ENCODE measurements at places on chromosomes 16 and 17.

DNA sequence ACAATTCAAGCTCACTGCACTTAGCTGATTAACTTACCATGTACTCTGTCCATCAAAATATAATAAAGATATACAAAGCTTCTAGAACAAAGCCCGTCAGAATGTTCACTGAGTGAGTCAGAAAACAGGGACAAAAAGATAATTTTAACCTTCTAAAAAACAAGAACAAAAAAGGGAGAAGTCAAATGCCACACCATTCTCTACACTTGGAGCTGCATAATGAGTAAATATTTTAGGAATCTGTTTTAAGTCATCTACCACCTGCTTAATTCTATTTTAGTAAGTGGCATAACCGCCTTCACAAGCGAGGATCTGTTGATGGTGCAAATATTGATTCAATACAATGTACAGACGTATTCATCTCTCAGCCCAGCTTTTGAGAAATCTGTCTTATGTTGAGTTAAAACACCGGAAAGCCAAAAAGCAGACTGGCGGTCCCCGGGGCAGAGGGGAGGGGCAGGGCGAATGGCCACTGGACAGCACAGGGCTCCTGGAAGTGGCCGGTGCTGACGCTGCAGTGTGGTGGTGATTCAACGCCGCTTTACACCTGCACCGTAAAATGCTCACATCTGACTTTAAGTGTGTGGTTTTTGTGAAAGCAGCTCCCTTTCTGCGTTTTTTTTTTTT, 20.1 kb downstream of the RAB40B start:
- peak; percentile 83 for DNase-seq

DNA sequence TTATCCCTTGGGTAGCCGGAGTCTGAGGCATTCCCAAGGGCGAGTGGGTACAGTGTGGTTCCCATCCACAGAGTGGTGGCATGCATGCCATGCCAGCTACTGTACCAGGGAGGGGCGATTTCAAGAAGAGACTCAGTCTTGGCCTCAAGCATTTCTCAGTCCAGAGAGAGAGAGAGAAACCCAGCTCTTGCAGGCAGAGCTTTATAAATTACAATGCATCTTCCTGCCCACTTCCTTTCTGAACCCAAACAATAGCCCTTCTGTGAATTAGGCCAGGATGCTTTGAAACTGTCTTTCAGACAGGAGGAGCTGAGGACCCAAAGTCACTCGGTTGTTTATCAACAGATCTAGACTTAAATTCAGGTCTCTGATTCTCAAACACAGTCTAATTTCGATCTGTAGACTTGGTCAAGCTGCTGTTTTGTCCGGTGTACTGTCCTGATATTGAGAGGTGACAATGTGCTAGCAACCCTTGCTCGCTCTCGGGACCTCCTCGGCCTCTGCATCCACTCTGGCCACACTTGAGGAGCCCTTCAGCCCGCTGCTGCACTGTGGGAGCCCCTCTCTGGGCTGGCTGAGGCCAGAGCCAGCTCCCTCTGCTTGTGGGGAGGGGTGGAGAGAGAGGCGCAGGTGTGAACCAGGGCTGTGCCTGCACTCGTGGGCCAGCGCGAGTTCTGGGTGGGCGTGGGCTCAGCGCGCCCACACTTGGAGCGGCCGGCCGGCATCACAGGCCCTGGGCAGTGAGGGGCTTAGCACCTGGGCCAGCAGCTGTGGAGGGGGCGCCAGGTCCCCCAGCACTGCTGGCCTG, 408.0 kb downstream of the UTP18 start:
- no peak for DNase-seq

GRCh38 chr17:50168319-50168718, 2.5 kb downstream of the SGCA start:
- DNase-seq, result no peak

DNA sequence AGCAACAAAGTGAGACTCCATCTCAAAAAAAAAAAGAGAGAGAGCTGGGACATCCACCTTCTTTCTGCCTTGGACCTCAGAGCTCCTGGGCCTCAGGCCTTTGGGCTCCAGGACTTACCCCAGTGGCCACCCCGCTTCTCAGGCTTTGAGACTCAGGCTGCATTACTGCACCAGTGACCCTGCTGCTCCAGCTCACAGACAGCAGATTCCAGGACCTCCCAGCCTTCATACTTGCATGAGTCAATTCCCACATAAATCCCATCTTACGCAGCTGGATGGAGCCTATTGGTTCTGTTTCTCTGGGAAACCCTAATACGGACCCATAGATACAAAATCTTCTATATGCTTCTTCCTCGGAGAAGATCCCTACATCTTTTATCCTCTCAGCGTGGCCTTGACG, 2.1 kb upstream of the CEP295NL start:
- DNase-seq, result no peak

DNA sequence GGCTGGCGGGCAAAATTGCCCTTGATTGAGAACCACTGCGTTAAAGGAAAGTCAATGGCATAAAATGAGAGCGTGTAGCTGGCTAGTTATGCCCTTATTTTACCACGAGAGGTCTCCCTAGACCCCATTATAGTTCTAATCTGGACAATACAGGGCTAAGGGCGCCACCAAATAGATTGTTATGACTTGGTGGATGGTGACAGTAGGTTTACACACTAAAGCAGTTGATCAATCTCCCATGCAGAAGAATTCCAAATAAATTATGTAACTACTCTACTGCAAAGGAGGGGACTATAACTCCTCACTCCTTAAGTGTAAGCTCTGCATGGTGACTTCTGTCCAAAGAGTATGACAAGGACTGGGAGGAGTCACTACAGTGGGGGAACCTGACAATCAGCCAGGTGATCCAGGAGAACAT, 20.4 kb upstream of the YPEL2 start:
- peak; percentile 77 for DNase-seq

DNA sequence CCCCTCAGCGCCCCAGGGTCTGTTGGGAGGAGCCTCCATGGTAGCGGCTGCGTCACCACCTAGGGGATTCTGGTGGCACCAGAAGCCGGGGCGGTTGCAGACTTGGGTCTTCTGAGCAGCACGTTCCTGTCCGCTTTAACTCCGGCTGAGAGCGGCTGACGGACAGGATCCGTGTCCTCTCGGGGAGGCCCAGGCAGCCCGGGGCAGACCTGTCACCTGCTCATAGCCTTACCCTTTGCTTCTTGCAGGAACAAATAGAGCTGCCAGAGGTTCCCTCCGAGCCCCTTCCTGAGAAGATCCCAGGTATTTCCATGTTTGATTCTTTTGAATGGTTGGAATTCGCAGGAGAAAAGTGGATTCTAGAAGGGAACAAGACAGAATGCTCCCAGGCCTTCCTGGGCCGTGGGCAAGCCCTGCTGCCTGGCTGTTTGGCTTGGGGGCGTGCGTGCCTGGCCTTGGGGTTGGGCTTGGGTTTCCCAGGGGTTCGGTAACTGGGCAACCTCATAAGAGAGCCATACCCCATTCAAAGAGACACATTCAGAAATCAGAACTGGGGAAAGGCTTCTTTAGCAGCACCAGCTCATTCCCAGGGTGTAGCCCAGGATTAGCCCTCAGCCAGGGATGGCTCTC, 6.6 kb downstream of the CHMP6 start:
- no peak for DNase-seq

DNA sequence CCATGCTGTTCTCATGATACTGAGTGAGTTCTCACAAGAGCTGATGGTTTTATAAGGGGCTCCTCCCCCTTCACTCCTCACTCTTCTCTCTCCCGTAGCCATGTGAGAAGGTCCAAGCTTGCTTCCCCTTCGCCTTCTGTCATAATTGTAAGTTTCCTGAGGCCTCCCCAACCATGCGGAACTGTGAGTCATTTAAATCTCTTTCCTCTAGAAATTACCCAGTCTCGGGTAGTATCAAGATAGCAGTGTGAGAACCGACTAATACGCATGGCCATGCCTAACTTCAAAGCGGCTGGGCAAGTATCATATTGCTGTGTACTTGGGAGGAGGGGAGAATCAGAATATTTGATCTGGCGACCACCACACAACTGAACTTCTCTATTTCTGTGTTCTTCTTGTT, 88.3 kb downstream of the PRKCB start:
- no peak for DNase-seq

GRCh38 chr17:13920413-13920812, 148.9 kb upstream of the COX10 start:
- DNase-seq, result no peak

GRCh38 chr17:30092886-30093285, 23.7 kb upstream of the NSRP1 start:
- DNase-seq, result no peak

- no peak for DNase-seq
Observed at GRCh38 chr17:34781571-34782108, 179.6 kb downstream of the CCT6B start.

- DNase-seq, result no peak
Observed at GRCh38 chr16:56615353-56615752, 7.0 kb downstream of the MT2A start.

DNA sequence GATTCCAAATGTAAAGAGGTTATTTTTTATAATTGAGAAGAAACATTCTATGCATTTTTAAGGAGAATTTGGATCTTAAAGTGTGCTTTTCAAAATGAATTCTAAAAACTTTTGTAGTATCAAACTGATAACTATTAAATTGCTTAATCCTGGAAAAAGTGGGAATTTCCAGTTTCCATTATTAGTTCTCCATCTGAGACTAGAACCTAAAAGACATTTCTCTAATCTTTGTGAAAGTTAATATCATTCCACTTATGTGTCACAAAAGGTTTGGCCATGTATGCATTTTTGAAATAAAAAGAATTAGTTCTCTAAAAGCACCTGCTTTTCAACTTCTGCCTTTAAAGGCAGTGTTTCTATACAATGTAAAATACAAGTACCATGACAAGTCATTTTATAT, 155.0 kb downstream of the BCAS3 start:
- DNase-seq, result no peak

DNA sequence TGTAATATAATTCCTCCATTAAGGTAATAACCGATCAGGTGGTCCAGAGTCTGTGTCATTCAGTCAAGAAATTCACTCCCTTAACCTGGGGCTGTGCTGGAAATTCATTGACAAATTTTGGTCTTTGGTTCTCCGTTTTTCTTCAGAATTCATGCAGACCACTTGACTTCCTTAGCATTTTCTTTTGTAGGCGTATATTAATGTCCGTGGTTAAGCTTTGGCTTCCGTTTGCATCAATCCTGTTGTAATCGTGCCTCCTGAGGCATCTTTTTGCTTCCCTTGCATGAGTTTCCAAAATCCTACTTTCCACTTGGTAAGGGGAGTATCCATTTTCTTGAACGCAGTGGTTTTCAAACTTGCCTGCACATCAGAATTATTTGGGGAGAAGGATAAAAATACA, 9.0 kb downstream of the LRRC37B start:
- no peak for DNase-seq

DNA sequence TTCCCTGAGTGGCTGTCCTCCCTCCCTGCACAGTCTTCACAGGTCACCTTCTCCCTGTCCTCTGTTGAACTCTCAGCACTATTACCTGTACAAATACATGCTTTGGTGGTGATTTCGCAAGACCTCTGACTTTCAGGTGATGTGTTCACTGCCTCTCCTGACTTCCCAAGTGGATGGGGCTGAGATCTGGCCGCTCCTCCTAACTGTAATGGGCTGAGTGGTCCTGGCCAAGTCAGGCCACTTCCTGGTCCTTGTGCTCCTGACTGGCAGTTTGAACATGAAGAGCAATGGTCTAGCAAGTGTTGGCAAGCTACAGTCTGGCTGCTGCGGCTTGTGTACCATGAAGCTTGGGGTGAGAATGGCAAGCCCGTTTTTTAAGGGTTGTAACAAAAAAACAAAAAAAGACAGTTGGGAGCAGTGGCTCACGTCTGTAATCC, 11.7 kb upstream of the TMED6 start:
- DNase-seq, result no peak

DNA sequence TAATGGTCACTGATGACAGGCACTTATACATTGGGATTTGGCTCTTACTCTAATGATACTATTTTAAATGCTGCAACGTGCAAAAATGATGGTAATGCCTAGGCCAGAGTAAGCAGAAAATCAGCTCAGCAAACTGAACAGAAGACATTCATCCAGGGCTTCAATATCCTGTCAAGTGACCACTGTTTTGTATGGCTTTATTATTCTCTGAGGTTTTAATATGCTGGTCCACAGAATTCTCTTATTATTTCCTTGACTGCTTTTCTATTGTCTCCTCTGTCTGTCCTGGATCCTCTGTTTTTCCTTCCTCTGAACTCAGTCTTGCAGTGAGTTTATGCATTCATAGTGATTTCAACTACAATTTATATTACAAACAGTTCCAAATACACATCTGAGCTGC, 90.8 kb upstream of the PMFBP1 start:
- DNase-seq, result no peak

GRCh38 chr16:73037331-73037745, 10.6 kb downstream of the ZFHX3 start:
- peak; percentile 59 for DNase-seq

DNA sequence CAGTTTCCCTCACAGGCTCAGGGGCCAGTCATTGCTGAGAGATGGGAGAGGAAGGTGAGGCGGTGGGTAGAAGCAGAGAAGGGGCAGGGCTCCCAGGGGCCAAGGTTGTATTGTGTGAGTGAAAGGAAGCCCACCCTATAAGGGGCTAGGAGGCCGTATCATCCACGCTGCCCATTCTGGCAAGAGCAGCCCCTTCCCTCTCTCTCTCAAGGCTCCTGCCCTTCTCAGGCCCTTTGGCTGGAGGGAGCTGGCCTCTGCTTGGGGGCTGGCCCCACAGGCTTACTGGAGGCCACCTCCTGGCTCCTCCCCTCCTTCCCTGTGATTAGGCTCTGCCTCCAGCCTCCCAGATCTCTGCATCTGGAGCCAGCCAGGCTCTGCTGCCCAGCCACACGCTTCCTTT, 7.6 kb downstream of the TBKBP1 start:
- DNase-seq, result no peak

GRCh38 chr17:2705263-2705662, 6.3 kb downstream of the CLUH start:
- DNase-seq, result no peak

GRCh38 chr16:74575175-74575806, 31.6 kb downstream of the GLG1 start:
- DNase-seq, result no peak

GRCh38 chr17:42309986-42310786, 21.9 kb downstream of the STAT5A start:
- DNase-seq, result no peak

GRCh38 chr16:74020095-74020670, 276.4 kb upstream of the PSMD7 start:
- DNase-seq, result no peak

- no peak for DNase-seq
Observed at GRCh38 chr17:37706446-37706845, 38.4 kb downstream of the HNF1B start.

DNA sequence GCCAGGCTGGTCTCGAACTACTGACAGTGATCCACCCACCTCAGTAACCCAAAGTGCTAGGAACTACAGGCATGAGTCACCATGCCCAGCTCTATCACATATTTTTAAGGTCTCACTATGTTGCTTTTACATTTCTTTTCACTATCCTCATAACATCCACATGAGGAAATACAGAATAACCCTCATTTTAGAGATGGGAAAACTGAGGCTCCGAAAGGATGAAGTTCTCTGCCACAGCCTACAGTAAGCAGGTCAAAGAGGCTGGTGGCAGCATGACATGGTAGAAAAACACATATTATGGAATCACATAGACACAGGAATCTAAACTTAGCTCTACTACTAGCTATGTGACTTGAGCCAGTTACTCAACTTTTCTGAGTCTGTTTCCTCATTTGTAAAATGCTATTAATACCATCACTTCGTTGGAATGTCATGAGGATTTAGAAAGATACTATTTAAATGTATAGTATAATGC, 32.2 kb downstream of the APPBP2 start:
- DNase-seq, result no peak
